ENCODE measurements at places on chromosomes 13 and 19. TPM values are rescaled to one million over a fixed set of nuclear protein-coding genes. Genes with fewer than 3 reads are reported as not detected.
A peak's percentile ranks its signal among the peaks of the same experiment; 100 is the strongest.

DNA sequence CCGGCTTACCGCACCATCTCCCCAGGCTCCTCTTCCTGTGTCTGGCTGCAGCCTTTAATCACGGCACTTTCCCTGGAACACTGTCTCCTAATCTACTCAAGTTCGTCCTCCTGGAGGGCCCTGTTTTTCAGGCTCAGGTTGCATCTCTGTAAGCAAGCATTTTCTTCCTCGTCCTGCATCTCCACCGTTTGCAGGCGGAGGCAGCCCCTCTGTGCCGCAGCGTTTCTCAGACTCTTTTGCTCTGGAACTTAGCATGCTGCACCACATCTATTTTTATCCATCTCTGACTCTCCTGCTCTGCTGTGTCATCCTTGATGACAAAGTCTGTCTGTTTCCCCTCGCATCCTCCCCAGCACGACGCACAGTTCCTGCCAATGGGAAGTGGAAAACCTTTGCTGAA is 117.5 kb downstream of the ATP8A2 start:
- H3K4me3 ChIP-seq, result no peak overlapping the region
- H3K27ac ChIP-seq, result no peak overlapping the region
- peaks cover 29% of the 10 kb centered on the region for H3K27me3 ChIP-seq
- no peaks in the 10 kb centered on the region for H3K4me1 ChIP-seq
- H3K36me3 ChIP-seq, result no peaks in the 10 kb centered on the region
- no peak for DNase-seq

Gene WDR62
- total RNA-seq, result 3.7 TPM

- H3K4me3 ChIP-seq, result no peak overlapping the region
- no peak overlapping the region for H3K27ac ChIP-seq
- H3K4me1 ChIP-seq, result no peaks in the 10 kb centered on the region
- H3K27me3 ChIP-seq, result no peaks in the 10 kb centered on the region
- H3K36me3 ChIP-seq, result no peaks in the 10 kb centered on the region
Measured at GRCh38 chr13:51000571-51001260, 91.1 kb downstream of the RNASEH2B start.

DNA sequence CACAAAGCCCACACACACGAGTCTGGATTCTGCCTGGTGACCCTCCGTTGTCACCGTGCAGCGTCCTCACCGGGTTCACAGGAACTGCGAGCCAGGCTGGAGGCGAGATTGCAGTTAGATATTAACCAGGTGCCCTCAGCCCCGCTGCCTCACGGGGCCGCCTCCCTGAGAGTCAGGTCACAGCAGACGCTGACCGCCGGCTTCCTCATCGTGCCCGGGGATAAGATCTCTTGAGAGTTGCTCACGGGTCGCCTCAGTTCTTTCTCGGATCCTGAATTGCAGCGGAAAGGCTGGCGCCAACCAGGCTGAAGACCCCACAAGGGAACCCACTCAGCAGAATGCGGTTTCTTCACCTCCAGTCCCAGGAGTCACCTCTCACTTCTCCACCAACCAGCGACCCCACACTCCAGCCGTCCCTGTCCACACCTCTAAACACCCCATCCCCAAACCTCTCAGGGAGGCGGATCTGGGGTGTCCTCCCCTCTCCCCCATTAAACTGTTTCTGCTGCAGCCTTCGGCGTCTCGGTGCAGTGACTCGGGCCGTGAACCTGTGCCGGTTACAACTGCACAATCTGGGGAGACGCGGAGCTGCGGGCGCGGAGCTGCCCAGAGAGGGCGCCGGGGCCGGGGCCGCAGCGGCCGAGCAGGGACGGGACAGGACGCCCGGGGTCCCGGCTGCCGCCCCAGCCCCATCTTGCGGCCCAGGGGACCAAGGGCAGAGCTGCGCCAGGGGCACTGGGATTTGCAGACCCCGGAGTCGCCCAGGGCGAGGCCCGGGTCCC is 591 bp downstream of the ZNF823 start:
- H3K27ac ChIP-seq, result peak overlapping the region; percentile 91
- H3K4me1 ChIP-seq, result peaks cover 17% of the 10 kb centered on the region
- no peaks in the 10 kb centered on the region for H3K36me3 ChIP-seq
- peak; percentile 82 for DNase-seq

- no peaks in the 10 kb centered on the region for H3K4me1 ChIP-seq
- DNase-seq, result peak; percentile 15
- H3K36me3 ChIP-seq, result no peaks in the 10 kb centered on the region
Measured at GRCh38 chr13:97780486-97780885, 173.0 kb upstream of the IPO5 start.

DNA sequence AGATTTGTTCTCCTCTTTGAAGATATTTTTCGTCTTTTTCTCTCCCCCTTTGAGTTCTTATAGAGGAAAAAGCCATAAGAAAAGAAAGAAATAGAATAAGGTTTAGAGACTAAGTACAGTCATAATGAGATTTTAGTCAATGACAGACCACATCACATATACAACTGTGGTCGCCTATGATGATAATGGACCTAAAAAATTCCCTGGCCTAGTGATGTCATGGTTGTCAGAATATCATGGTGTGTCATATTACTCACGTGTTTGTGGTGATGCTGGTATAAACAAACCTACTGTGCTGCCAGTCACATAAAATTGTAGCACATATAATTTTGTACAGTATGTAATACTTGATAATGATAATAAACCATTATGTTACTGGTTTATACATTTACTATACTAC is 1096.1 kb downstream of the OLFM4 start:
- H3K4me3 ChIP-seq, result no peak overlapping the region
- H3K27ac ChIP-seq, result no peak overlapping the region
- H3K36me3 ChIP-seq, result no peaks in the 10 kb centered on the region
- DNase-seq, result no peak

GRCh38 chr13:67259208-67259607 is 29.1 kb upstream of the PCDH9 start:
- no peak overlapping the region for H3K27ac ChIP-seq
- no peak for DNase-seq
- H3K4me3 ChIP-seq, result no peak overlapping the region

Gene FAM83E
- 36.6 TPM for total RNA-seq

DNA sequence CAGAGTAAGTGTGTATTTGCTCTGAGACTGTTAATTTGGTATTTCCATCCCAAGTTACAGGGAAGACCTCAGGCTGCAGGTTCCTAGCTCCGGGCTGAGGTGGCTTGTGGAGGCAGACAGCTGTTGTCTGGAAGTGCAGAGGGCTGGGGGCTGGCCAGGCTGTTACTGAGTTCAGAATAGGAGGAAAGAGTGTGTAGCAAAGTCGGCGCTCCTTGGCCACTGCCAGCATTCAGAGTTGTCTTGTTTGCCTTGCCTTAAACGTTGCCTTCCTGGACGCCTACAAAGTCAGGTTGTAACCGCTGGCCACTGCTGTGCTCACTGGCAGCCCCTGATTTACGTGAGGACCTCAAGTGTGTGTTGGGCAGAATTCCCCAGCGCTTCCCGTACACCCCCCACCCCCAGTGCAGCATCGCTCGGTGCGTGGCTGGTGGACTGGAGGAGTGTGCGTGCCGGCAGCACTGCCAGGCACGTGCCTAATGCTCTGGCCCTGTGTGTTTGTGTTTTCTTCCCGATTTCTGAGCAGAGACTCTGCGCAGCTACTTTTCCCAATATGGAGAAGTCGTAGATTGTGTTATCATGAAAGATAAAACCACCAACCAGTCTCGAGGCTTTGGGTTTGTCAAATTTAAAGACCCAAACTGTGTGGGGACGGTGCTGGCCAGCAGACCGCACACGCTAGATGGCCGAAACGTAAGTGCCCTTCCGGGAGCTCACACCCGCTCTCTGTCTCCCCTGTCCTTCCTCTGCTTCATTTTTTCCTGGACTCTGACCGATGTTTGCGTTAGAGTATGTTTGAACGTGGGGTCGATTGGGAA is 10.5 kb downstream of the DAZAP1 start:
- peaks cover 71% of the 10 kb centered on the region for H3K36me3 ChIP-seq
- no peak for DNase-seq
- peaks cover 66% of the 10 kb centered on the region for H3K4me1 ChIP-seq
- H3K27me3 ChIP-seq, result no peaks in the 10 kb centered on the region

GRCh38 chr19:21568816-21569493 is 63.6 kb downstream of the ZNF429 start:
- peak overlapping the region; percentile 41 for H3K4me3 ChIP-seq
- H3K36me3 ChIP-seq, result no peaks in the 10 kb centered on the region
- no peaks in the 10 kb centered on the region for H3K4me1 ChIP-seq
- DNase-seq, result peak; percentile 96
- H3K27me3 ChIP-seq, result no peaks in the 10 kb centered on the region
- peak overlapping the region; percentile 33 for H3K27ac ChIP-seq

GRCh38 chr13:71046360-71047079 is 820.5 kb downstream of the DACH1 start:
- no peak overlapping the region for H3K27ac ChIP-seq
- H3K4me3 ChIP-seq, result no peak overlapping the region
- no peaks in the 10 kb centered on the region for H3K27me3 ChIP-seq
- H3K4me1 ChIP-seq, result no peaks in the 10 kb centered on the region
- DNase-seq, result no peak
- no peaks in the 10 kb centered on the region for H3K36me3 ChIP-seq

GRCh38 chr19:29479941-29480340 is 45.9 kb upstream of the VSTM2B start:
- no peak for DNase-seq
- no peaks in the 10 kb centered on the region for H3K36me3 ChIP-seq
- H3K27ac ChIP-seq, result no peak overlapping the region
- H3K27me3 ChIP-seq, result no peaks in the 10 kb centered on the region
- H3K4me1 ChIP-seq, result no peaks in the 10 kb centered on the region

DNA sequence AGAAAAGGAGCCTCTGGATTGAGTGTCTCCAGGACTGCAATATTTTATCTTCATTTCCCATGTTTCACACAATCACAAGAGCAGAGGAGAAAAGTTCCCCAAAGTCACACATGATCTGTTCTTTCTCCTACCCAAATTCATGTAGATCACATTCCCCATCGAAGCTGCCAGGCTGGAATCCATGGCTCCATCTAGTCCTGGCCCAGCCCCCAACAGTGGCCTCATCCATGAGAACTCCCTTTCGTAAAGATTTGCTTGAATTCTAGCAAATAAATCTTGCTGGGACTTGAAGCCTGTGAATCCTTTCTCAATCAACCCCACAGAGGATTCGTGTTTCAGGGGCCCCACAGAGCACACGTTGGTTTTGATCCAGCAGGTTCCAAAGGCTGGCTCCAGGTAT is 109.5 kb downstream of the COL4A1 start:
- H3K4me3 ChIP-seq, result no peak overlapping the region
- no peaks in the 10 kb centered on the region for H3K27me3 ChIP-seq
- no peaks in the 10 kb centered on the region for H3K4me1 ChIP-seq
- H3K36me3 ChIP-seq, result peaks cover 88% of the 10 kb centered on the region

Gene IL12RB1
- total RNA-seq, result 9.3 TPM

Gene FPR1
- 7.6 TPM for total RNA-seq

DNA sequence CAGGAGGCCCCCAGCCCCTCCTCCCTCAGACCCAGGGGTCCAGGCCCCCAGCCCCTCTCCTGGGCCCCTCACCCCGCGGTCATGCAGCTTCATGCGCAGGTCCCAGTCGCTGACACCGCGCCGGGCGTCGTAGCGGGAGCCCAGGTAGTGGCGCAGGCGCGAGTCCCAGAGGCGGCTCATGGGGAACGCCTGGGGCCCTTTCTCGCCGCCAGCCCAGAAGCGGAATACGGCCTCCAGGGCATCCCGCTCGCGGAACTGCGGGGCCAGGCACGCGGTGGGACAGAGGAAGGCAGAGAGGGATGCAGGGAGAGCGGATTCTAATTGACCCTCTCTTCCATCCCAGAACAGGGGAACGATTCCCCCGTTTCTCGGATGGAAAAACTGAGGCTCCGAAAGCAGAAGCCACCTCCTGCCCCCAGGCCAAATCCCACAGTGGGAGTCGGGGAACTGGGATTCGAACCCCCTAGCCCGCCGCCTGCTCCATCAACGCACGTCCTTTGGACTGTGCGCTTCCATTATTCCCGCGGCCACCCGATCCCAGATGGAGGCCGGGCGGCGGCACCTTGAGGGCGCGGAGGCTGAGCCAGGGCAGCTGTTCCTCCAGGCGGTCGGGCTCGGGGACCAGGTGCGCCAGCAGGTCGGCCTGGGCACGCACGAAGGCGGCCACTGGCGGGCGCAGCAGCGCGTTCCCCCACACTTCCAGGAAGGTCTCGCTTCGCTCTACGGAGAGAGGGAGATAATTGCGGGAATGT is 4.2 kb upstream of the TNNI3 start:
- H3K27ac ChIP-seq, result no peak overlapping the region
- no peak for DNase-seq
- H3K4me3 ChIP-seq, result no peak overlapping the region
- peaks cover 21% of the 10 kb centered on the region for H3K27me3 ChIP-seq
- no peaks in the 10 kb centered on the region for H3K36me3 ChIP-seq

Gene BICRA
- total RNA-seq, result 11.9 TPM

GRCh38 chr13:37047032-37047431 is 12.5 kb downstream of the SUPT20H start:
- peaks cover 14% of the 10 kb centered on the region for H3K4me1 ChIP-seq
- peaks cover 73% of the 10 kb centered on the region for H3K36me3 ChIP-seq
- H3K4me3 ChIP-seq, result no peak overlapping the region
- H3K27ac ChIP-seq, result no peak overlapping the region

Gene KLK5
- not detected for total RNA-seq

Gene GPC5
- total RNA-seq, result not detected

DNA sequence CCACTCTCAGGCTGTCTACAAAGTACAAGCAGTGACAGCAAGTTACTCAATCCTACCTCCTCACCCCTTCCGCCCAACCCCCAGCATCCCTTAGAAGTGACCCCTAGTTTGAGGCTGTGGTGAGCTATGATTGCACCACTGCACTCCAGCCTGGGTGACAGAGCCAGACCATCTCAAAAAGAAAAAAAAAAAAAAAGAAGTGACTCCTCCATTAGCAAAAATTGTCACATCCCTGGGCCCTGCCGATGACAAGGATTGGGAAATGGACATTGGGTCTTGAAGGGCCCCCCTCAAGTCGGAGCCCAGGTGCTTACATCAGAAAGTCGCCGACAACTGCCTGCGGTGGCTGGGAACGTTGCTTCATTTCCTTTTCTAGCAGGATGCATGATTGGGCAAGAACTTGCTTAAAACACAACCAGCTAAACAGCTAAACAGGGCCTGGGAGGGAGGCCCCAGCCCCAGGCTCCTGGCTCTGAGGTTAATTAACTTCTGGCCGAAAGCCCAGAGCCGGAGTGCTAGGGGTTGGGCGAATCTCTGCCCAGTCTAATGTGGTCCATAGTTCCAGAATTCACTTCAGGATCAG is 15.3 kb downstream of the RAB3D start:
- H3K27ac ChIP-seq, result peak overlapping the region; percentile 73
- H3K4me3 ChIP-seq, result no peak overlapping the region
- peak; percentile 85 for DNase-seq
- no peaks in the 10 kb centered on the region for H3K27me3 ChIP-seq

- H3K27me3 ChIP-seq, result no peaks in the 10 kb centered on the region
- no peaks in the 10 kb centered on the region for H3K4me1 ChIP-seq
- DNase-seq, result no peak
- no peaks in the 10 kb centered on the region for H3K36me3 ChIP-seq
- H3K4me3 ChIP-seq, result no peak overlapping the region
Measured at GRCh38 chr13:88726075-88726474, 1054.9 kb downstream of the SLITRK5 start.

DNA sequence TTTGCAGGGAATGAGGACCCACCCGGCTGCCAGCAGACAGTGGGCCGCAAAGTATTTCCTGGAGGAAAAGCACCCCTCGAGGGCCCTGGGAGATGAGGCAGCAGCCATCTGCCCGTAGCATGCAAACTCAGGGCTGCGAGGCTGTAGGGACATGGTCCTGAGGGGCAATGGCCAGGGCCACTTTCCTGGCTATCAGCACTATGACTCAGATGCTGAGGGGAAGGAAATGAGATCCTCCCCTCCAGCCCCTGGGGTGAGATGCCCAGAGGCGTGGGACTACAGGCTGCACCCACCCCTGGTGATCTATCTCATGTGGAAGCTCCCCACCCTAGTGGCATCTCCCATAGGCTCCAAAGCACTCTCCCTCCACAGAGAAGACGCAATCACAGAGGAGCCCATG is 80.1 kb downstream of the SLC7A1 start:
- no peaks in the 10 kb centered on the region for H3K4me1 ChIP-seq
- no peak overlapping the region for H3K27ac ChIP-seq
- H3K4me3 ChIP-seq, result no peak overlapping the region
- H3K27me3 ChIP-seq, result no peaks in the 10 kb centered on the region
- no peak for DNase-seq

Gene PEAK3
- total RNA-seq, result not detected

All from stomach (tissue), 19 donors.